ENCODE measurements at places on chromosomes 13 and 19.

- DNase-seq, result no peak
Measured at GRCh38 chr13:41365631-41366030, 54.6 kb downstream of the NAA16 start.

GRCh38 chr19:11142528-11143171 is 12.9 kb downstream of the SPC24 start:
- DNase-seq, result peak; percentile 97

DNA sequence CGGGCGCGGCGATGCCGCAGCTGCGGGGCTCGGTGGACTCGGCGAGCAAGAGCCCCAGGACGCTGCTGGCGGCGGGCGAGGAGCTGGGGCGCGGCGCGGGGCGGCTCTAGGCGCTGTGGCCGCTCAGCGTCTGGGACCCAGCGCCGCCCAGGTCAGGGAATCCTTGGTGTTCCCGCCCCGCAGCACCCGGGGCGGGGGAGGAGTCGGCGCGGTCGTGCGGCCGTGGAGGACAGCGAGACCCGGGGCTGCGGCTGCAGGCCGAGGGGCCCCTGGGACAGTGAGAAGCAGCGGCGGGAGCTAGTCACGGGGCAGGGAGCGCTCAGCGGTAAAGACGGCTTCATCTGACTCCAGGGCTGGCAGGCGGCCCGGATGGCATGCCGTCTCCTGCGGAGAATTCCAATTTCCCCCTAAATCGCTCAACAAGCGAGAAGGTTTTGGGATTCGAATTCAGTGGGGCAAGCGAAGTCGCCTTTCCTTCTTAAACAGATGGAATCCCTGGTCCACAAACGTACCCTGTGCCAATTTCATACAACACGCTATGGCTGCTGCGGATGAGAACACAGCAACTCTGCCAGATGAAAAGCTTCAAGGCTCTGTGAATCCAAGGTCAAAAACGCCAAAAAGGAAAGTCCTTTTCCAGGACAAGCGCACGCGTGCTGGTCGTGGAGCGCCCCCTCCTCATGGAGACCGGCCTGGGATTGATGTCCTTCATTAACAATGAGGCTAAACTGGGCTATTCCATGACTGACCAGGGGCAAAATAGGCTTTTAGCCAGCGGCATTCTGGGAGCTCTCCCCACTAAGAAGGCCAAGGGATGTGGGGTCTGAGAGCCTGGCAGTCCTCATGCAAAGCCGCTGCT is 4.2 kb upstream of the ZSCAN4 start:
- DNase-seq, result no peak

DNA sequence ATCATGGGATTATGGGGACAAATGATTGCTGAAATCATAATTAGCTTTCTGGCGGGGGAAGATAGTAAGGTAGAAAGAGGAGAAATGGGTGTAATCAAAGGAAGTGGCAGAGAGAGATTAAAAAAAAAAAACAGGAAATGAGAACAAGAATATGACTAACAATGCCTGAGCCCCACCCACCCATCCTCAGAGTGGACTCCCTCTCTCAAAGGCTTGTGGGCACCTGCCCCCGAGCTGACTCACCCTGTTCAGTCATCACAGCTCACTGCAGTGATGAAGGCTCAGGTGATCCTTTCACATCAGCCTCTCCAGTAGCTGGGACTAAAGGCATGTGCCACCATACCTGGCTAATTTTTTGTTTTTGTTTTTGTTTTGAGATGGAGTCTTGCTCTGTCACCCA is 26.4 kb upstream of the TPT1 start:
- no peak for DNase-seq

GRCh38 chr19:10111405-10111811 is at the start of gene P2RY11:
P2RY11 (plus strand) TSS chr19:10111693; CDS start chr19:10111722, 29 bp downstream.
- DNase-seq, result no peak

- no peak for DNase-seq
Measured at GRCh38 chr13:26829716-26830115, 69.1 kb upstream of the GPR12 start.

- no peak for DNase-seq
Measured at GRCh38 chr19:1270213-1270853, 1.2 kb downstream of the CIRBP start.

GRCh38 chr13:106906426-106906996 is 338.6 kb upstream of the ARGLU1 start:
- DNase-seq, result no peak

GRCh38 chr13:50592412-50593155 is 250.9 kb downstream of the DLEU7 start:
- DNase-seq, result no peak

DNA sequence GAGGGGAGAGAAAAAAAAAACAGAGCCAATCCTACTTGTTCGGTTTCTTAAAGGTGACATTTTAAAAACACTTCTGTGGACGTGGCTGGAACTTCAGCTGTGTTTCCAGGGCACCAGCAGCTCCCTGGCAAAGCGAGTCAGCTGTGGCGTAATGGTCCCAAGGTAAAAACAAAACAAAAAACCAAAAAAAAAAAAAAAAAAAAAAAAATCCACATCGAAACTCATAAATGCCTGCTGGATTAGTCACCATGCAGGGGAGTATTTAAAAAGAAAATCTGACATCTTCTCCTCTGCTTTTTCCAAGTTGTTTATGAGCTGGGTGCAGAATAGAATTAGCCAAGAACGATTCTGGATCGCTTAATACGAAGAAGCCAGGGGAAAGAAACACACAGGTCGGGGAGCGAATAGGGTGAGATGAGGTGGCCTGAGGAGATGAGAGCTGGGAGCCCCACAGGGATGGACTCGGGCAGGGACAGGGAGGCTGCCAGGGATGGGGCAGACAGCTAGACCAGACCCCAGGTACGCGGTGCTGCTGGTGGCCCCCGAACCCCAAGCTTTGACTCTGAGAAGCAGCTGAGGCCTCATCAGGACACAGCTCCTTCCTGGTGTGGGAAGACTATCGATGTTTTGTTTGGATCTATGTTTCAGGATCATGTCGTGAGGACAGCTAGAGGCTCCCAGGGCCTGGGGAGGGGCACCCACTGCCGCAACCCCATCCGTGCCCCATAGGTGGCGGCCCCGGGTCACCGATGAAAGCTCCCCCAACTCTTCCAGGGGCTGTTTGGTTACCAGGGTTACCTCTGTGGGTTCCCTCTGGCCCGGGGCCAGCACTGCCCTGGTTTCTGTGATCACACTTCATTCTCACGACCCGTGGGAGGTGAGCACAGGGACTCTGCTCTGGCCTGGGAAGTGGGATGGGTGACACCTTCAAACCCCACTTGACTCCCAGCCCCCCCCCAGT is 3.1 kb upstream of the CTXN1 start:
- DNase-seq, result peak; percentile 84

DNA sequence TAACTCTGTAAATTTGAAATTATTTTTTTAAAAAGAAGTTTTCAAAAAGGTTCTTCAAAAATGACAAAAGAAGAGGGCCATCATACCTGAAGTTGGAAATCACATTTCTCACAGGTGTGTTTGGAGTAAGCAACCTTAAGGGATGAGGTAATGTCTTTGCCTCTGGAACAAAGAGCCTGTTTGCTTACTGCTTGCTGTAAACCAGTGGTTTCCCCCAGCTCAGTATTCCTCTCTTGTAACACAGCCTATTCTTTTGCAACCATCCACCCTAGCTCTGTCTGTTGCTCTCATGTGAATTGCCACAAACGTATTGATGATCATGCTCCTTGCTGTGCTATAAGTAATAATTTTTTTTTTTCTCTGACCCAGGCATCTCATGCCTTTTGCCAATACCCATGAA is 38.1 kb downstream of the UCHL3 start:
- DNase-seq, result no peak

DNA sequence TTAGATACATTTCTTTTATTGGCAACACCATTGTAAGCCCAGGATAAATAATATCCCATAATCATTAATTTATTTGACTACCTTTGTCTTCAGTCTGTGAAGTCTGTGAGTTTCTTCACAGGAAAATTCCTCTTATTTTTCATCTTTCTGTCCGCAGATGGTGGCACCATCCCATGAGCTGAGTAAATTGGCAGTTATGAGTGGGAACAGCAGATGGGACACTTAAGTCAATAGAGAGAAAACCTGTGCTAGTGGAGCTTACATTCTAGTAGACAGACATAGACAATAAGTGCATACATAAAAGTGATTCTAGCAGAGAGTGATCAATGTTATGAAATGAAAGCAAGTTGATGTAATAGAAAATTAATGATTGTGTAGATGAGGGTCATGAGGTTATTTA is 638.2 kb upstream of the MIR17HG start:
- DNase-seq, result no peak

DNA sequence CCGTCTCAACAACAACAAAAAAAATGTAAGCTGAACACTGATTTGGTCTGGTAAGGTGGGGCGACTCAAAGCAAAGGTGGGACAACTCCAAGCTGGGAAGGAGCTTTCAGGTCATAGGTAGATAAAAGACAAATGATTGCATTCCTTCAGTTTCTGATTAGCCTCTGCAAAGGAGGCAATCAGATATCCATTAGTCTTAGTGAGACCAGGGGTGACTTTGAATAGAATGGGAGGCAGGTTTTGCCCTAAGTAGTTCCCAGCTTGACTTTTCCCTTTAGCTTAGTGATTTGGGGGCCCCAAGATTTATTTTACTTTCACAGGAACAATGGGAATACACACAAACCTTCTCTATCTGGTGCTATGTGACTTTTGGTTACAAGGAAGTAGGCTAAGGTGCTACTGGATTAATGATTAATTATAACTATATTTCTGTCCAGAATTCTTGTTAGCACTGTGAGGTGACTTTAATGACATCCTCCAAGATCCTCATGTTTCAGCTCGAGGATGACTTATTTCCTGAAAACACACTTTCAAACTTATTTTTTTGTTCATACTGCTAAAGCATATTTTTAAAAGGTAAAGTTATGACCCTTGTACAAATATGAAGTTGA is 10.6 kb upstream of the MTRF1 start:
- no peak for DNase-seq

GRCh38 chr19:29974701-29975100 is 32.7 kb downstream of the URI1 start:
- no peak for DNase-seq

DNA sequence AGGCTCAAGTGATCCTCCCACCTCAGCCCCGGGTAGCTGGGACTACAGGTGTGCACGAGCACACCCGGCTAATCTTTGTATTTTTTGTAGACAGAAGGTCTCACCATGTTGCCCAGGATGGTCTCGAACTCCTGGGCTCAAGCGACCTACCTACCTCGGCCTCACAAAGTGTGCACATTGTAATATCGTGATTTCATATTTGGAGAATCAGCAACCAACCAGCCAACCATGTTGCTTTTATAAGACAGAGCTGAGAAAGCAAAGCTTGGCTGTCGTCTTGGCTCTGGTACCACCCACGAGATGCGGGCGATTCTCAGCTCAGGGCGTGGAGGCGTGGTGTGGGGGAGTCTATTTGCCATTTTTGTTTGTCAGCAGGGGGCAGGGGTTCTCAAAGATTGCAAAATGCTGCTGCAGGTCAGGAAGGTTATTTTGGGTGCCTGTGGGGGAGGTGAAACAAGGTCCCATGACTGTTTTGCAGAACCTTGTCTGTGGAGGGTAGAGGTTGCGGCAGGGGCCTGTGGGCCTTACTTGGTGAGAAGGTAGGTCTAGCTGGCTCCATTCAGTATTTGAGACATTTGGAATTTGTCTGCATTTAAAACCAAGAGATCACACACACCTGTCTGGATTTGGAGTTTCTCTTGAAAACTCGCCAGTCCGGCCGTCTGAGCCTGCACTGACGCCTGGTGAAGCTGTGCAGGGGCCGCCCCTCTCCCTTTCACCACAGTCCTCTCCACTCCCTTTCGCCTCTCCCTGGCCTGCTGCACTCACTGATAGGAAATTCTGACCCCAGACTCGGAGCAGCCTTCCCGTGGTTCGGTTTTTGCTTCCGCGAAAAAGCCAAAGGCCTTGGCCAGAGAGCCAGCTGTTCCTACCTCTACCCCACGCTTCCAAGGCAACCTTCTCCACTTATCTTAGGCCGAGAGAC is 15.4 kb downstream of the TNFAIP8L1 start:
- no peak for DNase-seq

DNA sequence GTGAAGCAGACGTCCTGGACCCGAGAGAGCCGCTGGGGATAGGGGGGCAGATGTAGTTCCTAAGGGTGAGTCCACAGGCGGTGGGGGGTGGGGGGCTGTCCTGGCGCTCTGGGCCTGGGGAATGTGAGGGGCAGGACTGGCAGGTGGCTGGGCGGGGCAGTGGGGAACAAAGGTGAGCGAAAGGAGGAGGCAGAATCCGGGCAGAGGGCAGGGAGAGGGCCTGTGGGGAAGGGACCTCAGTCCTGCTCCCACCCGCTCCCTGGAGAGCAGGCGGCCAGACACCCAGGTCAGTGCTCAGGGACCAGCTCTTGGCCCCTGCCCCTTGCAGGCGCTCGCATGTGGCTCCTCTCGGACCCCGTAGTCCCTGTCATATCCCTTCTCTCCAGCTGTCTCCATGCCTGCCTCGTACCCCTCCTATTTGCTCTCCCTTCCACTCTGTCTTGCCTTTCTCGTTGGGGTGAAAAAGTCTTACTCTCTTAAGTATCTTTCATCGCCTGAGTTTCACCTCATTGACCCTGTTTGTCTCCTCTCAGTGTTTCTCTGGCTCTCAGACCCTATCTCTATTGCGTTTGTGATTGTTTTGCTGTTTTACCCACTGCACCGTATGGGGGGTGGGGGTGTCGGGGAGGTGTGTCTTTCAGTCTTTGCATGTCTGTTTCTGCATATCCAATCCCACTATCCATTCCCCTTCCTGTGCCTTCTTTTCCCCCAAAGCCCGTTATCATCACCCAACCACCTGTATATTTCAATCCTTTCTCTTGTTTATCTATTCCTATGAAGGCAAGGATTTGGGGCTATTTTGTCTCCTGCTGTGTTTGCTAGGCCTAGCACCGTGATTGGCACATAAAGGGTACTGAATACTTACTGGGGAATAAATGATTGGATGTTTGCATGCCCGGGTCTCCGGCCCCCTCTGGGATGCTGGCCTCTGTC is 5.8 kb downstream of the SPHK2 start:
- DNase-seq, result no peak

GRCh38 chr19:8404391-8405151 is 8.5 kb upstream of the MARCHF2 start:
- no peak for DNase-seq

GRCh38 chr19:32346901-32347300 is 1.5 kb downstream of the ZNF507 start:
- DNase-seq, result no peak

GRCh38 chr13:20477394-20477793 is 48.3 kb downstream of the CRYL1 start:
- no peak for DNase-seq

GRCh38 chr13:36998624-36999041 is 507 bp downstream of the ALG5 start:
- DNase-seq, result no peak

GRCh38 chr13:51317262-51317661 is 22.2 kb upstream of the SERPINE3 start:
- DNase-seq, result no peak

DNA sequence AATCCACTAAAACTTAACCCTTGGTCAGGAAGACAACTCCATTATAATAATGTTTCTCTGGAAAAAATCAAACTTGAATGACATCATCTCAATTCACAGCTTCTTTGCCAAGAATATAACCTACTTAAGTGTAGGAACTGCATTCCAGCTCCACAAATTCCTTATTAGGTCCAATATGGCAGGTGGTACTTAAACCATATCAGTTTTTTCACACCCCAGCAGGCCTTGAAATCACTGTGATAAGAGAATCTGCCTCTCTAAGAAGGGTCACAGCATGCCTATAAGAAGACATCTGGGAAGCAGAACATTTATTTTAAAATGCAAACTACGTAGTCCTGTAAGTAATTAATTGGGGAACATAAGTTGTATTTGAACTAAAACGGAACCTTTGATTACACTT is 687.8 kb downstream of the DIAPH3 start:
- DNase-seq, result no peak

GRCh38 chr13:75372517-75372916 is 109.5 kb downstream of the TBC1D4 start:
- DNase-seq, result no peak
